ENCODE measurements at places on chromosomes 11 and 22. TPM values are rescaled to one million over a fixed set of nuclear protein-coding genes. Genes with fewer than 3 reads are reported as not detected.

KRTAP5-8 gene
- total RNA-seq, result not detected

GAS2 gene
- total RNA-seq, result 15.9 TPM

OR5A2 gene
- not detected for total RNA-seq

RFPL2 gene
- 0.08 TPM for total RNA-seq

LRRC74B gene
- not detected for total RNA-seq

SLC17A6 gene
- not detected for total RNA-seq

ST14 gene
- 1.0 TPM for total RNA-seq

C22orf23 gene
- total RNA-seq, result 0.82 TPM

TBX1 gene
- total RNA-seq, result 8.0 TPM

APOBEC3B gene
- 0.52 TPM for total RNA-seq

FAT3 gene
- total RNA-seq, result 0.33 TPM

HTR3B gene
- total RNA-seq, result not detected

LDHA gene
- 332 TPM for total RNA-seq

NOX4 gene
- total RNA-seq, result 3.5 TPM

RASGRP2 gene
- total RNA-seq, result 21.1 TPM

All from left ventricle myocardium inferior (tissue), 1 donor.